ENCODE measurements at places on chromosomes 2 and 18. TPM values are rescaled to one million over a fixed set of nuclear protein-coding genes. Genes with fewer than 3 reads are reported as not detected.

DNA sequence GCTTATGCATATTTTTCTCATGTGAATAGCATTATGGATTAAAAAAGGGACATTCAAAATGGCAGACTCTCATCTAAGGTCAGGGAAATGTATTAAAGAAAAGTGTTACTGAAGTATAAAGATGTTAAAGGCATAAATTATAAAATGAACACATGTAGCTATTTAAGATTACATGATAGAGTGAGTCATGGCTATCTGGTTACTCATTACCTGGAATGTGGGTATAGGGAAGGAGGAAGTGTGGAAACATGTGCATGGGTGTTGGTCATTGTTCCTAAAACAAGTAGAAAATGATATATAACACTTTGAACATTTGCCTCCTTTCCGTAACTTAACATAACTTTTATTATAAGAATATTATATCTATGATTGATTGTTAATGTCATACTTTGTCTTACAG, 66.4 kb downstream of the MYO1B start:
- no peak for DNase-seq

DNA sequence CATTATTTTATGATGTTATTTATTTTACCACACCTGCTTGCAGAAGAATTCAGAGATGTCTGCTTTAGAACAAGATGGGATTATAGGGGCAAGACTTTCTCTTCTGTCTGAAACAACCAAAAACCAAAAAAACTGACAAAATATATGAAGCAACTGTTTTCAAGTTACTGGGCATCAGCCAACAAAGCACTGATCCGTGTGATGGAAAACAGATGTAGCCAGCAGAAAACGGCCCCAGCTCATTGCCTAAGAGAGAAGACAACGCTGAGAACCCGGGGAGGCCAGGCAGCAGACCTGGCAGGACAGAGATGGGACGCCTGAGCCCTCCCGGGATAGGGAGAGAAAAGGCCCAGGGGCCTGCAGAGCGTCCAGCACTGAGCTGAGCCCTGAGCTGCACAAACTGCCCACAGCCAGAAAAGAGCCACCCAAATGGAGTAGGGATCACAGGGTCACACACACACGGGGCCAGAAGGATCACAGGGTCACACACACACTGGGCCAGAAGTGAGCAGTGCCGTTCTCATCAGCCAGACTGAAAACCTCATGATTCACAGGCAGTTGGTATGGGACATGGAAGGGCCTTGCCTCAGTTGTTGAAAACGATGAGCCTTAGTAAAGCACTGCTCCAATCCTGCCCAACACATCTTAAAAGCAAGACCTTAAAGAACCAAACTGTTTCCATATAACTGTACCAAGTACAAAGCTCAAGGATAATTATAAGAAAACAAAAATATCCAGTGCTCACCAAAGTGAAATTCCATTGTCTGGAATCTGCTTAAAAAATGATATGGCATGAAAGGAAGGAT, 12.1 kb downstream of the PXDN start:
- DNase-seq = peak; percentile 85

DNA sequence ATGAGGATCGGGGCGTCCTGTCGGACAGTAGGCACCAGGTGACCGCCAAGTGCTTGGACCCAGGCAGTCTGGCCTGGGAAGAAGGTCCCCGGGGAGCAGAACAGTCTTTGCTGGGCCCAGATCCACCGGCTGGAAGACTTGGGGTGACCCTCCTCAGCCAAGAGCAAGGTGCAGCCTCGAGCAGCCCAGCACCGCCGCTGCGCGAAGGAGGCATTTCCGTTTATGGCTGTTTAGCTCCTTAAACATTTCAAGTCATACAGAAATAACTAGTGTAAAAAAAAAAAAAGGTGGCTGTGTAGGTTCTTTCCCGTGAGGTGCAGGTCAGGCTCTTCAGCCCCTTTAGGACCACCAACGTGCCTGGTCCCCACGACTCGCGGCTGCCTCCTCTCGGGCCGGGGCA, 370.2 kb downstream of the CMPK2 start:
- no peak for DNase-seq

Gene GNAL
- total RNA-seq = 2.9 TPM

Gene WDR7
- total RNA-seq = 46.5 TPM

All from umbilical cord (tissue), 2 donors.